Adipocyte (in vitro differentiated cells): ENCODE measurements at places on chromosomes 2 and 18.

DNA sequence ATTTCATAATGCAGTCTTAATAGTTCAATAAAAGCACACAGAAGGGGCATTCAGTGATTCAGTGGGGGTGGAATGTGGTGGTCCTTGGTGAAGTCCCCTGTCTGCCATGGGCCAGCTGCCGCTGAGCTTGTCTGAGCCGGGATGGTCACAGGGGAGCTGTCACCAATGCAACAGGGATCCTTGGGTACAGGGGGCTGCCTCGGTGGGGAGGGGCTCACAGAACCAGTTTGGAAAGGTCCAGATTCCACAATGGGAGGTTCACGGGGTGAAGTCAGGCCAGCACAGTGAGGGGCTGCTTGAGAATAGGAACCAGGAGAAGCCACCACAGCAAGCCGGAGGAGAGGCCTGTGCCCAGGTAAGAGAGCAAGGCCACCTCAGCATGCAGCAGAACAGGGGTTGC is 75.4 kb downstream of the GYPC start:
- DNase-seq, result no peak

DNA sequence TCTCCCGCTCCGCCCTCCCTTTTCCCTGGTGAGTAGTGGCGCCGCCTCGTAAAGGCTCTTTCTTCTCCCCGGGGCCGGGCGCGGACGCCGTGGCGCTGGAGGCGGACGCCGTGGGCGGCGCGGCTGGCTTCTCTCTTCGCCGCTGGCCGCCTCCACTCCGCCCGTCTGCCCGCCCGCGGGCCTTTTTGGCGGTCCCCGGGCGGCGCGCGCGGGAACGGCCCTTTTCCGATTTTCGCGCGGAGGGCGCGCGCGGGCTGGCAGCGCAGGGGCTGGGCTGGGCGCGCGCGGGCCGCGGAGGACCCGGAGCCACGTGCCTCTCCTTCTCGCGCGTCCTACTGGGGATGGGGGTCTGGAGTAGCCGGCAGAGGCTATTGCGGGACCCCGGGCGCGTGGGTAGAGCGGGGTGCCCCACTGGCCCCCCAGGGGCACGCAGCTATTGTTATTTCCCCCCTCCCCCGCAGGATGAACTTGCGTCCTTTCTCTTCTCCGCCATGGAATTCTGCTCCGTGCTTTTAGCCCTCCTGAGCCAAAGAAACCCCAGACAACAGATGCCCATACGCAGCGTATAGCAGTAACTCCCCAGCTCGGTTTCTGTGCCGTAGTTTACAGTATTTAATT is 472 bp downstream of the SLC20A1 start:
- peak; percentile 78 for DNase-seq

- DNase-seq, result peak; percentile 84
Measured at GRCh38 chr18:12744103-12744502, 41.3 kb downstream of the PSMG2 start.

DNA sequence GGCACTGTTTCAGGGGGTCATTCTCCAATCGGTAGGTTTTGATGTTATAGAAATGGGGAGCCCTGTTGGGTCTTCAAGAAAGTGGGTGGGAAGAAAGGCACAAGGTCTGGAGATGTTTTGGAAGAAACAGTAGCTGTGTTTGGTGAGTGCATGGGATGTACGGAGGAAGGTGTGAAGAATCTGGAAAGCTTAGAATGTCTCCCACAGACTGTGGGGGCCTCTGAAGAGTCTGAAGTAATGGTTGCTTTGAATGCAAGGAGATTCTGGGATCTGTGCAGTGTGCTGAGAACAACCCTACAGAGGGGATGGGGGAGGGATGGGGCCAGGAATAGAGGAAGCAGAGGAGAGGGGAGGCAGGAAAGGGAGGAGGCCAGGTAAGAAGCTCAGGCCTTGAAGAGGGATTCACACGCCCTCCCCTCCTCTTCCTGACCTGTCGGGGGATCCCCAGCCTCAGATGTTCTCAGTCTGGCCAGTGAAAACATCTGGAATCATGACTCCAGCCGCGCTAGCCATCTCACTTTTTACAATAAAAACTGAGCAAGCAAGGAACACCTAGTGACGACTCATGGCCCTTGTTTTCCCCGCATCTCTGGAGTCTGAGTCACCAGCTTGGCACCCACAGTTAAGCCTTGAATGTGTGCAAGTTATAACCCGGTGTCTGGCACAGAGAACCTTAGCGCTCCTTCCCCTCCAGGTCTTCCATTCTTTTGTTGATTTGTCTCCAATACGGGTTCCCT is 74.2 kb downstream of the SH3BP4 start:
- peak; percentile 79 for DNase-seq

GRCh38 chr18:31243740-31244512 is 74.0 kb upstream of the DSG1 start:
- DNase-seq, result no peak

DNA sequence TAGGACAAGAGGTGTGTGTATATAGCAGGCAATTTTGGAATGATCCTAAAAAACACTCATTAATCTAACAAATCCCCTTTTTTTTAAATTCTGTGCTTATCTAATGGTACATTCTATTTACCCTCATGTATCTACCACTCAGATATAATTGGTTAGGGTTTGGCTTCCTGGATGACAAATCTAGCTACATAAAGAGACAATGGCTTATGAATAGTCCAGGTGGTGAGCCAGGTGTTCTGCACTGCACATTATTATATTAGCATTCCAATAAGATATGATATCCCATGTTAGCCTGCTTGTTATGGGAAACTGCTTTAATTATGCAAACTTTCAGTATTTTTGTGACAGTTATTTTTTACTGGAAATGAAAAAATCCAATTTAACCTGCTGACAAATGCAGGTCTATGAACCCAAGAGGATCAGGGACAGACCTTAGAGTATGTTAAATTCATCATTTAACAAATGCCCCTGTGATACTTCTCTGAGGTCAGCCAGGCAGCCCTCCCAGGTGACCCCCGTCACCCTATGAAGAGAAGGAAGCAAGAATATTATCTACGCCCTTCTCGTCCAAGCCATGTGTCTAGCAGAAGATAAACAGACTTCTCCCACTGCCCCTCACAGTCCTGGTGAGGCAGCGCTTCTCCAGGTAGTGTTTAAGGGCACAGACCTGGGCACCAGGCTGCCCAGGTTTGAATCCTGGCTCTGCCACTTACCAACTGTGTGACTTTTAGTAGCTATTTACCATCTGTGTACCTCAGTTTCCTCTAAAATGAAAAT is 83.0 kb downstream of the ADD2 start:
- no peak for DNase-seq

GRCh38 chr2:126650994-126651393 is 5.0 kb upstream of the GYPC start:
- no peak for DNase-seq

GRCh38 chr18:59275406-59275949 is 2.2 kb upstream of the RAX start:
- no peak for DNase-seq

GRCh38 chr2:1556776-1557466 is 143.7 kb downstream of the TPO start:
- DNase-seq, result peak; percentile 44

- no peak for DNase-seq
Measured at GRCh38 chr18:62389761-62390481, 64.8 kb downstream of the TNFRSF11A start.

DNA sequence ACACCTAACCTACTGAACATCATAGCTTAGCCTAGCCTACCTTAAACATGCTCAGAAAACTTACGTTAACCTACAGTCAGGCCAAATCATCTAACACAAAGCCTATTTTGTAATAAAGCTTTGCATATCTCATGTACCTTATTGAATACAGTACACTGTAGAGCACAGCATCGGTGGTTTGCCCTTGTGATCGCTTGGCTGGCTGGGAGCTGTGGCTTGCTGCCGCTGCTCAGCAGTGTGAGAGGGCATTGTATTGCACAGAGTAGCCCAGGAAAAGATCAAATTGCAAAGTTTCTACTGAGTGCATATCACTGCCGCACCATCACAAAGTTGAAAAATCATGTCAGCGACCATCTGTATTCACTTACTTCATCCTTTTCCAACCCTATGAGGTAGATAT is 62.3 kb upstream of the NCK2 start:
- peak; percentile 39 for DNase-seq

- no peak for DNase-seq
Measured at GRCh38 chr2:199988151-199988550, 32.8 kb downstream of the MAIP1 start.

GRCh38 chr2:183552716-183553115 is 428.5 kb downstream of the NUP35 start:
- no peak for DNase-seq

- no peak for DNase-seq
Measured at GRCh38 chr2:111221701-111222100, 101.0 kb downstream of the BCL2L11 start.

DNA sequence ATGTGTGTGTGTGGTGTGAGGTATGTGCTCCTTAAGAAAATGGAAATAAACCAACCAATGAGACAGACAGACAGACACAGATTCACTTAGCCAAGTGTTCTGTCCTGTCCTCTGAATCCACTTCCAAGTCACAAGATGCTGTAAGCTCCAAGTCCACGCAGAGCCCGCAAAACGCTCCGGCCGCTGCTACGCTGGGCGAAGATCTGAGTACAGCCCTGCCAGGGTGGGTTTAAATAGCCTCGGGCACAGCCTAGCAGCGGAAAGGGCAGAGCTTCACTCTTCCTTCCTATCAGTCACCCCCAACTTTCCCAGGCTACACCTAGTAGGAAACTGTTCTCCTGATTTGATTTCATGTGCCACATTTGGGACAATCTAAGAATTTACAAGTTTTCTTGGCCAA is 121.2 kb upstream of the ANKRD30BL start:
- no peak for DNase-seq

GRCh38 chr2:140472676-140473075 is 1658.1 kb downstream of the LRP1B start:
- peak; percentile 58 for DNase-seq

- DNase-seq, result no peak
Measured at GRCh38 chr2:149827585-149828126, 240.1 kb upstream of the MMADHC start.

GRCh38 chr2:8412082-8412481 is 269.8 kb upstream of the ID2 start:
- no peak for DNase-seq

- peak; percentile 41 for DNase-seq
Measured at GRCh38 chr2:216594081-216594480, 39.1 kb upstream of the IGFBP2 start.

DNA sequence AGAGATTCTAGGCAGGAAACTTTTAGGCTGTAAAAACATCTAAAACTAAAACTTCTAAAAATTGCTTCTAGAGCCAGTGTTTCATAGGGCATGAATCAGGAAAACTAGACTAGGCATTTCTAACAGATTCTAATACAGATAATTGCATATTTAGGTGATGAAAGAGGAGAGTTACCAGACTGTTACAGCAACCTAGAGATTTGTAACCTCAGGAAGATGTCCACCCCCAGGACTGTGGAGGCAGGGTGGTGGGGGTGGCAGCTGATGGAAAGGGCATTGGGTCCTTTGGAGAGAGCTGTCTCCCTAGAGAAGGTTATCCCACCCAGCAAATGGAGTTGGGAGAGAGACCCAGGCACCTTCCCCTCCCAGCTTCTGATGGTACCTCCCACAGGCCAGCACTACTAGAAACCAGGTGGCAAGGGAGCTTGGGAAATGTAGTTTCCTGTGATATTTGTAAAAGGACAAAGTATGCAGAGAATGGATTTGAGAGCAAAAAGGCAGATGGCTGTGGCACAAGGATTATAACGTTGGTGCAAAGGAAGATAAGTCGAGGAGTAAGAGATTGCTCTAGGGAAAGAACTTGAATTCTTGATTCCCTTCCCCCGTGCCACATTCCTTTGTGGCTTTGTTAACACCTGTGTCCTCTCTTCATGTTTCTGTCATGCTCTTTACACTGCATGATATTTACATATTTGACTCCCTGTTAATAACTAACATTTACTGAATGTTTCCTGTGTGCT is 75.6 kb upstream of the MGAT5 start:
- DNase-seq, result peak; percentile 32
